ENCODE measurements at places on chromosomes 7 and 10. TPM values are rescaled to one million over a fixed set of nuclear protein-coding genes. Genes with fewer than 3 reads are reported as not detected.

The MYO3A gene
- 10.2 TPM for polyA plus RNA-seq

The NEUROG3 gene
- not detected for polyA plus RNA-seq

The BICC1 gene
- 98.1 TPM for polyA plus RNA-seq

The CYP3A4 gene
- polyA plus RNA-seq, result 0.42 TPM

The DNAJB6 gene
- polyA plus RNA-seq, result 161 TPM

The EBLN1 gene
- polyA plus RNA-seq, result not detected

The BLOC1S2 gene
- 43.7 TPM for polyA plus RNA-seq

The TPK1 gene
- polyA plus RNA-seq, result 9.9 TPM

The SPDYE8 gene
- 1.1 TPM for polyA plus RNA-seq

The SLC13A1 gene
- 33.5 TPM for polyA plus RNA-seq

The ZNF736 gene
- polyA plus RNA-seq, result 30.6 TPM

The EVX1 gene
- polyA plus RNA-seq, result 0.07 TPM

The CHN2 gene
- polyA plus RNA-seq, result 19.0 TPM

The MTURN gene
- 87.4 TPM for polyA plus RNA-seq

The OPN4 gene
- polyA plus RNA-seq, result not detected

The KLF14 gene
- 0.76 TPM for polyA plus RNA-seq

The C10orf120 gene
- polyA plus RNA-seq, result not detected

The CNTNAP2 gene
- polyA plus RNA-seq, result 26.4 TPM

The DKK1 gene
- polyA plus RNA-seq, result 66.7 TPM

The CNNM1 gene
- polyA plus RNA-seq, result 1.8 TPM

The NME8 gene
- not detected for polyA plus RNA-seq

The IDI2 gene
- not detected for polyA plus RNA-seq

The PVRIG gene
- polyA plus RNA-seq, result 9.7 TPM

The FAM131B gene
- polyA plus RNA-seq, result 2.1 TPM

The ZDHHC6 gene
- 87.7 TPM for polyA plus RNA-seq

The EGR2 gene
- 4.7 TPM for polyA plus RNA-seq

The PDE6C gene
- polyA plus RNA-seq, result 2.2 TPM

The CEP55 gene
- polyA plus RNA-seq, result 21.6 TPM

The LIPN gene
- polyA plus RNA-seq, result not detected

The AGAP5 gene
- polyA plus RNA-seq, result 35.2 TPM

The MSS51 gene
- polyA plus RNA-seq, result 6.0 TPM

The CFAP69 gene
- polyA plus RNA-seq, result 22.5 TPM

The TAS2R3 gene
- 1.2 TPM for polyA plus RNA-seq

The DENND2A gene
- polyA plus RNA-seq, result 35.5 TPM

The TEX36 gene
- not detected for polyA plus RNA-seq

The CSTF2T gene
- polyA plus RNA-seq, result 41.5 TPM

Data from left kidney (tissue), 8 donors.